ENCODE measurements at places on chromosomes 4 and X. TPM values are rescaled to one million over a fixed set of nuclear protein-coding genes. Genes with fewer than 3 reads are reported as not detected.

CSAG3 gene
- not detected for total RNA-seq

NSUN7 gene
- 9.0 TPM for total RNA-seq

ATP7A gene
- 29.6 TPM for total RNA-seq

PGRMC1 gene
- 179 TPM for total RNA-seq

VEGFC gene
- total RNA-seq: 15.4 TPM

PFKFB1 gene
- 0.16 TPM for total RNA-seq

MAGEA9B gene
- total RNA-seq: not detected

BEX5 gene
- total RNA-seq: 1.2 TPM

- DNase-seq: no peak
Measured at GRCh38 chr4:8394806-8395205, 45.7 kb downstream of the ACOX3 start.

DNA sequence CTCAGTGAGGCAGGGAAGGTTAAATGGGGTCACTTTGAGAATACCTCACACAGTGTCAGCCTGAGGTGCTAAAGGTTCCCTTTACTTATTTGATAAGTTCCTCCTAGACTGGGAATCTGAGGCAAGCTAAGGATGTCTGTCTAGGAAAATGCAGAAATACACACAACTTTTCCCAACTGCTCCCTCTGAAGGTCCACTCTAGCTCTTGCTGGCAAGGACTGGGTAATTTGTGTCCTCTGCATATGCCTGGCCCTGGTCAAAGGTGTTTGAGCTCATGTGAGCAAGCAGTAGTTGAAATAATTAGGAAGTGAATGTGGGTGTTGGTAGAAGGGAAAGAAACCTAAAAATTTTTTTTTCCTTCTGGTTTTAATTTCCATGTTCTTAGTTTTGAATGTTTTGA, 21.3 kb downstream of the TXLNG start:
- no peak for DNase-seq

DNA sequence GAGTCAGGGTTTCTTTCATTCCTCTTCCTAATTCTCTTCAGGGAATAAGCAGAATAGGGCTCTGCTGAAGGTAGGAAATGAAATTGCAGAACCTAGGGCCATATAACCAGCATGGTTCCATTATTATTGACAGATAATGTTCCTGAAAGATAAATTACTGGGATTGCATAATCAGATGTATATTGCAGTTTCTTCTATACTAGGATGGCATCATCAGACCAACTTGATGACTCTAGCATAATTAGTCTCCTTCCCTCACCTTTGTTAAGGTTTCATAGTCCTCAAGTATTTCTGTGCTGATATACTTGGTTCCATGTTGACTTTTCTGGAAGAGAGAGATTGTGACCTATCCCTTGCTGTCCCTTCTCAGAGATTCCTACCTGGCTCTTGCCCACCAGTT, 492.3 kb upstream of the LCORL start:
- no peak for DNase-seq

GRCh38 chr4:153748378-153748777, 11.4 kb downstream of the RNF175 start:
- DNase-seq: peak; percentile 17

DNA sequence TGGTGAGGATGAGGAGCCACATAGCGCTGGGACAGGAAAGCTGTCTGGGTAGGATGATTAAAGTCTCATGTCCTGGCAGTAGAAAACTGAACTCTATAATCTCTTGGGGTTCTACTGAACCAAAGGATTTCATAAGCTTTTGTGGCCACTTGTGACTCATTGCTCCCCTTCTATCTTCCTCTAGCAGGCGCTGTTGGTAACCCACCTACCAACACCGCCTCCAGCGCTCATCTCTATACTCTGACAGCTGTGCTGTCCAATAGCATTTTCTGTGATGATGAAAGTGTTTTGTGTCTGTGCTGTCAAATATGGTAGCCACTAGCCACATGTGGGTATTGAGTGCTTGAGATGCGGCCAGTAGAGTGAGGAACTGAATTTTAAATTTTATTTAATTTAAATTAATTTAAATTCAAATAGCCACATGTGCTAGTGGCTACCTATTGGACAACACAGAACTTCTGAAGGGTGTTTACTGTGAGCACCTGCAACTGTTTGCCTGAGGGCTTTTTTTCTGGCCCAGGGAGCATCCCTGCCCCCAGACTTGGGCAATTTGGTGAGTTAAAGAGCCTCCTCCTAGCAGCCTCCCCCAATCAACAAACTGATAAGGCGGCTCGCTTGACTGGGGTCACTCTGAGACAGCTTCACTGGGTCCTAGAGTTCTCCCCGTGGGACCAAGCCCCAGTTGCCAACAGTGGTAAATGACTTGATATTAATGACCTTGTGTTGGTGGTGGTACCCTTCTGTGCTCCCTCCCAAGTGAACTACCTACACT, 169.2 kb upstream of the ATP6AP2 start:
- DNase-seq: no peak

GRCh38 chrX:3119376-3119775, 78.1 kb downstream of the ARSF start:
- no peak for DNase-seq

GRCh38 chr4:1721666-1722550, 587 bp downstream of the TACC3 start:
- no peak for DNase-seq

DNA sequence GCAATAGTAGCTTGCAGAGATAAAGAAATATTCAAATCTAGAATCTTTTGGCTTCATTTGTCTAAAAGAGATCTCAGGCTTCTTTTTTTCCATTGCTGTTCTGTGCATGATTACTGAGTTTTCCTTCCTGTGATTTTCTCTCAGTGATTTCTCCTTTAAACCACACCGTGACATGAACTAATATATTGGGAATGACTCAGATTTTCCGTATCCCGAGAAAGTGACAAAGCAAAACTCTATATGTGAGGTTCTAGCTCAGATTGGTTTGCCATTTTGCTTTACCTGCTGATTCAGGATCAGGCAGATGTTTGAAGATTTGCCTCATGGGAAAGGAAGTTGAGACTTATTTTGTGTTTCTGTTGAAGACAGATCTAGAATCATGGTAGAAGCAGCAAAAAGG, 59.4 kb downstream of the MTHFD2L start:
- DNase-seq: no peak

GRCh38 chr4:3062471-3062870, 11.9 kb downstream of the HTT-AS start:
- DNase-seq: no peak

DNA sequence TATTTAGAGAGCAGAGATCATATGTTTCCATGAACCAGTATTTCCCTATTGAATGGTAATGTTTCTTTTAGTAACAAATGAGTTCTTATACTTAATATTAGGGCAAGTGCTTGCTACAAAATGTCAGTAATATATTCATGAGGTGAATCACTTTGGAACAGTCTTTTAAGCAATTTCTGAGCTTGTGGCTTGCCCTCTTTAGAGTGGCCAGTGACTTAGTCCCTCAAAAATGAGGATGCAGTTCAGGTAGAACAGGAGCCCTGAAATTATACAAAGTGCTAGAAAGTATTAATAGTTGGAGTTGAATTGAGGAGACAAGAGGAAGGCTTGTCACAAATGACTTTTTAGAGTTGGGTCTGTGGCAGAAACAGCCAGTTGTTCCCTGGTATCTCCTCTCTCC, 53.4 kb upstream of the PITX2 start:
- no peak for DNase-seq

GRCh38 chrX:3699821-3700381, 13.5 kb downstream of the PRKX start:
- no peak for DNase-seq

- DNase-seq: no peak
Measured at GRCh38 chrX:108059801-108060200, 14.9 kb downstream of the VSIG1 start.

DNA sequence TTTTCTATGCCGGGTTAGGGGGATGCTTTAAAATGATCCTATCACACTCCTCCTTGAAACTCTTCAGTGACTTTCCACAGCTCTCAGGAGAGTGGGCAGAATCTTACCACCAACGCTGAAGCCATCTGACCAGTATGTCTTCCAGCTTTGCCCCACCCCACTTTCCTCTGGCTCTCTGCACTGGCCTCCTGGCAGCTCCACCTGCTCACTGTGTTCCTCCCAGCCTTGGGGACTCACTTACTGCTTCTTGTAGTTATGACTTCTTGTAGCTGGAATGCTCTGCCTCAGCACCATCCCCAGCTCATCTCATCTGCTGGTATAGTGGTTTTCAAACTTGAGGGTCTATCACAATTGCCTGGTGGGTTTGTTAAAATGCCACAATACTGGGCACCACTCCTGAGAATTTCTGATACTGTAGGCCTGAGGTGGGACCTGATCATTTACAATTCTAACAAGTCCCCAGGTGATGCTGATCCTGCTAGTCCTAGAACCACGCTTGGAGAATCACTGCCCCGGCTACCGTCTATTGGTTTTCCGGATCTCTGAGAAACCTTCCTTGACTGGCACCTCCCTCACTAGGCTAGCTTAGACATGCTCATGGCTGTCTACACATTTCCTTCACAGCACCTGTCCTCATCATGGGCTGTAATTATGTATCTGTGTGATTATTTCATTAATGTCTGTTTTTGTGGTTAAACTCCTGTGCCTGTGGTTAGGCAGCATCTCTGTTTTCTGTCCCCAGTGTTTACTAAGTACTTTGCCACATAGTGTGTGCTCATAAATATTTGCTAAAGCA, 152.2 kb downstream of the MGST2 start:
- no peak for DNase-seq

GRCh38 chrX:123617007-123617406, 115.8 kb downstream of the THOC2 start:
- DNase-seq: no peak

DNA sequence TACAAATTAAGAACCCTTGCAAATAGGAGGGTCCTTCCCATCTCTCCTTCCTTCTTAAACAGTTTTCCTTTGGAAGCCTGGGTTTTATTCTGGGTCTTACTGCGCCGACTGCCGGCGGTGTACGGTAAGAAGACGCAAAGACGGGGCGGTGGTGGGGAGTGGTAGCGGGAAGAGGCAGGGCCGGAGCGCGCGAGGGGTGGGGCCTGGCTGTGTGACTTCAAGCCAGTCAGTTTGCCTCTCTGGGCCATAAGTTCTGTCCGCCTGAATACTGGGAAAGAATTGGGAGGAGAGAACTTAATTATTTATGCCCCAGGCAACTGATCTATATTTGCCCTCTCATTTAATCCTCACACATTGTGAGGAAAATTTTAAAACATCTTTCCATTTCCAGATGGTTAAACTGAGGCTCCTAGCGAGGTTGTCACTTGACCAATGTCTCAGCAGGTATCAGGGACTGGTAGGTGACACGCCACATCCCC, 726 bp upstream of the KANTR start:
- no peak for DNase-seq

DNA sequence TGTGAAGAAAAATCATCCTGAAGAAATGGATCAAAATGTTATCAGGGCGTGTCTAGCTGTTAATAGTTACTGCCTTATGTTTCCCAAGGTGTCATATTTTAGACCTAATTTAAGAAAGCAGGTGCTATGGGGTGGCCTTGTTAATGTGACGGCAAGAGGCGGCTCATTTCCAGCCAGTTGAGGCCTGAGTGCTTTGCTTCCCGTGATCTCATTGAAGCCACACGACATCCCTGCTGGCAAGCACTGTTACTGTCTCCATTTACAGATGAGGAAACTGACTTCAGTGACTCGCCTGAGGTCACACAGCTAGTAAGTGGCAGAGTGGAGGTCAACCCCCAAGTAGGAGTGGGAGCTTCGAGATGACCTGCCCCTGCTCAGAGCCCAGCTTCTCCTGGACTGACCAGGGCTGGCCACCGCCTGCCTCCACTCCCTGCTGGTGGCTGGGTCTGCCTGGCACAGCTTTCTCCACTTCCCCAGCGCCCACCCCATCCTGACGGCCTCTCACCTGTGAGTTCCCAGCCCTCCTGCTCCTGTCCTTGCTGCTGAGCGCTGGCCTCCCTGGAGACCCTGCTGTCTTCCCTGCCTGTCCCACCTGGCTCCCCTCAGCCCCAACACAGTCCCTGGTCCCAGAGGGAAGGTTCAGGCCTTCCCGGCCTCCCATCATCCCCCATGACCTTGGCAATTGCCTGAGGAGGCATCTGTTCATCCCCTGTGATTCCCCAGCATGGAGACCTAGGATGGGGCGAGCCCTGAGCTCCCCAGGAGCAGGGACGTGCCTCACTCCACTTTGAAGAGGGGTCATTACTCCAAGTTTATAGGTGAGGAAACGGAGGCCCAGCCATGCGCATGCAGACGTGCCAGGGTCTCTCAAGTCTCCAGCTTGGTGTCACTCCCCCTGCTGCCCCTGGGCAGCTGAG, 47.7 kb upstream of the SORCS2 start:
- DNase-seq: no peak

DNA sequence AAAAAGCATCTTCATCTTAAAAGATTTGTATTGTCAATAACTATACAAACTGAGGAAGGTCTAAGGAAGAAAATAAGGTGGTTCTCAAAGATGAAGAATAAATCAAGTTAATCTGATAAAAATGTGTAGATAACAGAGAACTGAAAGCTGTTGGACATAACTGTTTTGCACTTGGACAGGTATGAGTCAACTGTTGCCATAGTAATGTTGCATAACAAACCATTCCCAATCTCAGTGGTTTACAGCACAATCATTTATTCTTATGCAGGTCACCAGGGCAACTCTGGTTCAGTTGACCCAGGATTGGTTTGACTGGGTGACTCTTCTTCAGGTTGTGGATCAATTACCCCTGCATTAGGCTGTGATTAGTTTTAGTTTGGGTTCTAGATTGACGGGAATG, 2197.7 kb downstream of the ARAP2 start:
- no peak for DNase-seq

DNA sequence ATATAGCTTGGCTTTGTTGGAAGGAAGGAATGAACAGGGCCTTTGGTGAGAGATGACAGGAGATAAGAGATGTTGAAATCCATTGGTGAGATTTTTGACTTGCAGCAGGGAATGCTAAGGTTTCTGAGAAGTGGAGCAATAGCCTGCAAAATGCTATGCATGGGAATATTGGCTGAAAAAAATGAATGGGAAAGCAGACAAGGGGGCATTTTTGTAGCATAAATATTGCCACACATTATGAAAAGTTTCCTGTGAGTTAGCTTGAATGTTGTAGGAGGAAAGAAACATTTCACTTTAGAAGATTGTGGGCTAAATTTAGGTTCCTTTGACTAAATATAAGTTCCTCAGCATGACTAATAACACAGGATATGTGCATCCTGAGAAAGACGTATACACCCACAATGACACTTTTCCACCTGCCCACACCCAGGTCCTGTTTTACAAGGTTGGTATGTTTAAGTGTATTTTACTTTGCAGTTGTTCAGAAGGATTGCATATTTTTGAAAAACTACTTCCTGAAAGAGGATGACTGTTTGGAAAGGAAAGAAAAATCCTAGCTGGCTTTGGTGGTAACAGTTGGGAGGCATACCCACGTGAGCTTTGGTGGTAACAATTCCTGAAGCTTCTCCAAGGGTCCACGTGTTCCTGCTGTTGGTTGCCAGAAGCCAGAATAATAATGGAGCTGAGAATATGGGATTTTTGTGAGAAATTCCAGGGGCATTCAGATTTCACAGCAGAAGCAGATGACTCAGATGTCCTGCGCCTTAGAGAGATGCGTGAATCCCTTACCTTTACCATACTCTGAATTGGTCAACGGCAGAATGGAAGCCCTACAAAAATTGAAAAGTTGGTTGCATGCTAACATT, 28.5 kb downstream of the PHEX start:
- DNase-seq: no peak

DNA sequence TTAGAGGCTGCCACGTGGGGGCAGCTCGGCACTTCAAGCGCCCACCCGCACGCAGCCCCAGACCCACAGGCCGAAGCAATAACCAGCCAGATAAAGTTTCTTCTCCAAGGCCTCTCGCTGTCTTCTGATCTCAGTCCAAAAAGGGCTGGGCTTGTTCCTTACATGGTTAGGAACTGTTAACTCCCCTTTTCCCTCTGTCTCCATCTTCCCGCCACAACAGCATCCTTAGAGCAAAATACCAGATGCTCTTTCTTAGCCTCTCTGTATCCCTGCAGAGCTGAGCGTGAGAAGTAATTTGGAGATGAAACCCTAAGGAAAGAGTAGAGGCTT, 23.4 kb upstream of the KIAA1210 start:
- DNase-seq: no peak
